ENCODE measurements at places on chromosomes 2 and 18.

DNA sequence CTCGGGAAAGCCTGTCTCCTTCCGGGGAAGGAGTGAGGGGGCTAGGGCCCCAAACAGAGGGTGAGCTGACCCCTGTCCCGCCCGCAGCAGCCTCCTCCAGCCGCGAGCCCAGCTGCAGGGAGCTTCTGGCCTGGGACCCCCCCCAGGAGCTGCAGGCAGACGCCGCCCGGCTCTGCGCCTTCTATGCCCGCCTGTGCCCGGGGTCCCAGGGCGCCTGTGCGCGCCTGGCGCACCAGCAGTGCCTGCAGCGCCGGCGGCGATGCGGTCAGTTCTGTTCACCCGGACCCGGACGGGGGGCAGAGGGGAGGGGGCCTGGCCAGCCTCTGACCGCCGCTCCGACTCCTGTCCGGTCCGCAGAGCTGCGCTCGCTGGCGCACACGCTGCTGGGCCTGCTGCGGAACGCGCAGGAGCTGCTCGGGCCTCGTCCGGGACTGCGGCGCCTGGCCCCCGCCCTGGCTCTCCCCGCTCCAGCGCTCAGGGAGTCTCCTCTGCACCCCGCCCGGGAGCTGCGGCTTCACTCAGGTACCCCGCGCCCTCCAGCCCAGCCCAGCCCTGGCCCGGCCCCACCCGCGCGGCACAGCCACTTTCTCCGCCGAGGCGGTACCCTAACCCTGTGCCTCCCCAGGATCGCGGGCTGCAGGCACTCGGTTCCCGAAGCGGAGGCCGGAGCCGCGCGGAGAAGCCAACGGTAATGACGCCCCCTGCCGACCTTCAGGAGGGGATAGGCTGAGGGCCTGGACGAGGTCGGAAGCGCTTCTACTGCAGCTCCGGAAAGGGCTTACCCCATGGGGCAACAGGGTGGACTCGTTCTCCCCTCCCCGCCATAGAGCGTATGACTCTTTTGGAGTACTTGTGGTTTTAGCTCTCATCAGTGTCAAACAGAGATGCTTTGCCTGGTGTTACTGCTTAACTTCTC lies 2.0 kb upstream of the CHRND start:
- no peak for DNase-seq

- no peak for DNase-seq
Measured at GRCh38 chr2:57372237-57372984, 674.2 kb upstream of the VRK2 start.

DNA sequence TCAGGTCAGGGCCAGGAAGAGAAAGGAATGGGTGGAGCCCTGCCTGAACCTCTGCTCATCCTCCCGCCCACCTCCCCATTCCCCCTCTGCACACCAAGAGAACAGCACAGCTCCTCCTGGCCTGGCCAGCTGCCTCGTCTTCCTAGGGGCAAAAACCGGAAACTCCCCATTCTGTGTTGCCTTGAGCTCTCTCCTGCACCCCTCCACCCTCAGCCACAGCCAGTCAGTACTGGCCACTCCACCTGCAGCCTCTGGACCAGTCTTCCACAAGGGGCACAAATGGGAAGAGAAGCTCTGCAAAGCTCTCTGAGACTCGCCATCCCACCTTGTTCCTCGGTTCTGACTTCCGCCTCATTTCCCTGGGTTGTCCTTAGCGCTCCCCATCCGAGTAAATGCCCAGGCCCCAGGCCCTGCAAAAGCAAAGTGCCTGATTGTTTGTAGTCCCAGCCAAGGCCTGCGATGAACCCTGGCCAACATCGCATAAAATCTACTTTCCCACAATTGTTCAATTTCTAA lies 39.3 kb upstream of the SLC35G4 start:
- DNase-seq: no peak

GRCh38 chr2:205267323-205267722 lies 415.0 kb upstream of the NRP2 start:
- DNase-seq: no peak

DNA sequence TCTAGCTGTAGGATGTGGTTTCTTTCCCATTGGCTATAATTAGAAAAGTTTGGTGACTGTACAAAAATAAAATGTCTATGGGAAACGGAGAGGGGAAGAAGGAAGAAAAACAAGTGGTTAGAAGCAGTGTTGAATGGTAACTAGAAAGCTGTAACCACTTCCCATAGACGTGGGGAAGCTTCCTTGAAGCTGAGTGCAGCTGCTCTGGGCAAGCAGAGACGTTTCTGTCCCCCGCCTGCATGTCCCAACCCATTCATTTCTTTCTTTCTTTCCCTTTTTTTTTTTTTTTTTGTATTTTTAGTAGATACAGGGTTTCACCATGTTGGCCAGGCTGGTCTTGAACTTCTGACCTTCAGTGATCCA lies 367.8 kb upstream of the HS6ST1 start:
- no peak for DNase-seq

DNA sequence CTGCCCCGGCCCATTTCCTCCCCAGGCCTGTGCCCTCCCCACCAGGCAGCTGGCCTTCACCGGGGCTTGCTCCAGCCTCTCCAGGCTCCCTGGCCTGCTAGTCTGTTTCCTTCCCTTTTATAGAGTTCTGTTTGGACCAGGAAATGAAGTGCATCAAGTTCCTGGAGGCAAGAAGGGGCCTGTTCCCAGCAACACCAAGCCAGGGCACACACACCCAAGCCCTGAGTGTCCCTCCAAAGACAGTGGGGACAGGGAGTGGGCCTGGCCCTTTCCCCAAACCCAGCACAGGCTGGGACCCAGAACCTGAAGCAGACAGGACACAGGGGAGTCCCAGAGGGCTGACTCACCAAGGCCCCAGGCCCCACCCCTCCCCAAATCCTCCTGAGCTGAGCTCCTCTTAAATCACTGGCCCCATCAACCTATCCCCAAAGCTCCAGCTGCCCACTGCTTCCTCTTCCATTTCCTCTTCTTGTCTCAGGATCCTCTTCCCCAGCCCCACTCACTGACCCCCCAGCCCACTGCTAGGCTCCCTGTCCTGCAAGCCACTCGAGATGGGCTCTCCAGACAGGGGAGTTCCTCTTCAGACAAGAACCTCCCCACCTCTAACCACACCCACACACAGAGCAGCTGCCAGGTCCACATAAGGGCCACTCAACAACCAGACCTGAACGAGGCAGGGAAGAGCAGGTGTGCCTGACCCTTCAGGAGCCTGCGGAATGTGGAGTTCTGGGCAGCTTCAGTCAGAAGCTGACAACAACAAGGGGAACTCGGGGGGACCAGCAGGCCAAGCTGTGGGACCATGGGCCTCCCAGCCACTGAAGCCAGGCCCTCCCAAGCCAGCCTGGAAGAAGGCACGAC lies 74.2 kb downstream of the TNS1 start:
- no peak for DNase-seq

GRCh38 chr2:24984912-24985311 lies 13.2 kb upstream of the DNAJC27 start:
- DNase-seq: no peak

GRCh38 chr2:26838121-26838906 lies 9.6 kb upstream of the DPYSL5 start:
- DNase-seq: no peak

DNA sequence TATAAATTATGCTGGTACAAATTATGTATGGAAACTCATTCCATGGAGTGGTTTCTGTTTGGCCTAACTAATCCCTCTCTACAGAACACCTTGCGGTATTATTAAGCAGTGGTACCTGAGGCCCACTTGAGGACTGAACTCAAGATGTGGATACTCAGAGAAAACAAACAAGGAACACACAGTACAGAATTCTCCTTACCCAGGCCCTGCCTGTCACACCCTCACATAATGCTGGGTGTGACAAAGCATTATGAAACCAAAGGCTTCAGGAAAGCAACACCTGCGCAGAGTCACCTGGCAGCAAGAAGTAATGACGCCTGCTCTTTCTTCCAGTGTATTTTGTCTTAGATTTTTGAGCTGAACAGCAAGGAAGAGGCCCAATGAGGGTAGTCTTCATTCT lies 264.7 kb downstream of the PAX3 start:
- no peak for DNase-seq

DNA sequence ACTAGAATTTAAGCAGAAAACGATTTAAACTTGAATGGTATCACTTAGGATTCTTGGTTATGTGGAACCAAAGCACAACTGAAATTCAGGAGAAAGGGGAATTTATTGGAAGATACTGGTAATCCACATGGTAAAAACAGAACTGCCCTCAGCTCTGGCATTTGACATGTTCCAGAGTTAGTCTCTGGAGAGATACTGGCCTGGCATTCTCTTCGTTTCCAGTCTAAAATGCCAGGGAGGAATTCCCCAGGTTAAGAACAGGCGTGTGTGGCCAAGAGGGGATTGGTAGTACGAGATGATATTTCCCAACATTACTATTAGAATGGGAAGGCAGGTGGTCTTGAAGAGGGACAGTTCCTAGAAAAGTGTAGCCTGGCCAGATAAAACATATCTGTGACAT lies 68.5 kb upstream of the TXNDC2 start:
- DNase-seq: no peak

GRCh38 chr18:77316008-77316407 lies 66.4 kb downstream of the GALR1 start:
- no peak for DNase-seq

DNA sequence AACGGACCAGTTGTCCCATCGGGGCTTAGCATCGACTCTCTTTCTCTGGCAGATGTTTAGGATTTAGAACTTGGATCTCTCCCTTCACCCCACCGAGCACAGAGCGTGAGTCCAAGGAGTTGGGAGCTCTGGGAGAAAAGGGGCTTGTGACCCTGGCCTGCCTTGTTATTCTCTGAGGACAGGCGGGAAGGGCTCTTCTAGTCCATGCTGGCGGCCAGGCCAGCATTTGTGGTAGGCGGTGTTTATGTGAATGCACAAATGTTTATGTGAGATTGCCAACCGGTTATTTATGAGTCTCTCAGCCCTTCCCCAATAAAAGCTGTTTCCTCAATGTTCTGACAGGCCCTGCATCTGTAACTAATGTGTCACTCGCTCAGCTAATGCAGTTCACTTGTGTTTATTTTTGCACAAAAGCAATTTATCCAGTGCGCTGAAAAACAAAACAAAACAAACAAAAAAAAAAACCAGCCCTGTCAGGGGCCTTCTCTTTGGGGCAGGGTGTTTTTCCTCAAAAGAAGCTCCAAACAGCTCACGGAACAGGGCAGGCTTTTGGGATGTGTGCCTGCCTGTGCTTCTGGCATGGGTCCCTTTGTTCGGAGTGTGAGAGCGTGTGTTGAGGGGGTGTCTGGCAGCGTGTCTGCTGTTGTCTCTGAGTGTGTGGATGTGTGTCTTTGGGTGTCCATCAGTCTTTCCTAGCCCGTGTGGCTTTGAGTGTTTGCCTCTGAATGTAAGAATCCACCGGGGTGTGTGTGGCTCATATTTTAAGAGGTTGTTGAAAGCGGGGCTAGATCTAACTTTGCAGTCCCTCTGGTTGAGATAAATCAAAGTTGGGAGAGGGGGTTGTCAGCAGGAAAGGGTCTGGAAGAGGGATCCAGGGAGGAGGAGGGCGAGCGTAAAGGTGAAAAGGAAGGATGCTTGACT lies 52.8 kb upstream of the HAAO start:
- no peak for DNase-seq

DNA sequence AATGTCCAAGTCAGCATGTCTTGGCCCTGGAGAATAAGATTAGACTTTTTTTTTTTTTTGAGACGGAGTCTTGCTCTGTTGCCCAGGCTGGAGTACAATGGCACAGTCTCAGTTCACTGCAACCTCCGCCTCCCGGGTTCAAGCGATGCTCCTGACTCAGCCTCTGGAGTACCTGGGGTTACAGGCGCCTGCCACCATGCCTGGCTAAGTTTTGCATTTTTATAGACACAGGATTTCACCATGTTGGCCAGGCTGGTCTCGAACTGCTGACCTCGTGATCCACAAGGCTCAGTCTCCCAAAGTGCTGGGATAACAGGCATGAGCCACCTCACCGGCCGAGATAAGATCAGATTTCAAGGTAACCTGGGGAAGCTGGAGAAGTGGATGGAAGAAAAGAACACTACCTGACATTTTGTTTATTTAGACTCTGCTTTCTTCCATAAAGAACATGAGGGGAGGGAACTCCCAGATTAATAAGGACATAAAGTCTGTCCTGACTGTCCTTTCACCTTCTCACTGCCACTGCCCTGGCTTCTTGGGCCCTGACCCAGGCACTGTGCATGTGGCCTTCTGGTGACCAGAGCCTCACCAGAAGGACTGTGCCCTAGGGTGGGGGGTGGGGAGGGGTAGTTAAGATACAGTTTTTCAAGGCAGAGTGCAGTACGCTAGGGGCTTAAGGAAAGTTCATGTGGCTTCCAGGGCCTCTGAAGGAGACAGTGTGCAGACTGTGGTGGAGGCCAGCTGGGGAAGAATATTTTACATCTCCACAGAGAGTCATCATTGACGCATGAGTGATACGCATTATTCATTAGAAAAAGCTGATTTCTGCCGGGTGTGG lies 4.8 kb upstream of the IMPA2 start:
- no peak for DNase-seq

GRCh38 chr18:79413025-79413424 lies 17.3 kb downstream of the NFATC1 start:
- DNase-seq: no peak

DNA sequence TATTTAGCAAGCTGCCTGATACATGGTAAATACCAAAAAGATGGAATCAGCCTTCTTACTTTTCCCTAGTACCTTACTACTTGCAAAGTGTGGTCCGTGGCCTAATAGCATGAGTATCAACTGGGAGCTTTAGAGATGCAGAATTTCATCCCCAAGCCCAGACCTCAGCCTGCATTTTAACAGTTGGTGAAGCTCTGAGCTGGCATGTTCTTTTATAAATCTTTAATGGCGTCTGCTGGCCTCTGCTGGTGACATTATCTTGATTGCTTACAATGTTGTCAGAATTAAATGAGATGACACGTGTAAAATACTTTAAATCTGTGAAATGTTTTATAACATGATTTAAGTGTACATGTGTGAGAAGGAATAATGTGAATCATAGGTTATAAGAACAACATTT lies 115.1 kb upstream of the NOSTRIN start:
- DNase-seq: no peak

DNA sequence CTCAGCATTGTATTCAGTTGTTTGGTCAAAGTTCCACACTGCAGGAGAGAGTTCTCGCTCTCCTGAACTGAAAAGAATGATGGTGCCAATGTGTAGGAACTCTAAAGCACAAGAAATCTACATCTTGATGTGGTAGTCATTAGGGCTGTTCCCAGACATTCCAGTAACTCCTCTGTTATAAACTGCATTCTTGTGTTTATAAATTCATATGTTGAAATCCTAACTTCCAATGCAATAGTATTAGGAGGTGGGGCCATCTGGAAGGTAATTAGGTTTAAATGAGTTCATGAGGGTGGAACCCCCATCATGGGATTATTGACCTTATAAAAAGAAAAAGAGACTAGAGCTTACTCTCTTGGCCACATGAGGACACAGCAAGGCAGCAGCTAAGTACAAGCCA lies 239.6 kb downstream of the CDH20 start:
- DNase-seq: no peak

- DNase-seq: no peak
Measured at GRCh38 chr18:38563396-38563980, 997.9 kb upstream of the CELF4 start.

- no peak for DNase-seq
Measured at GRCh38 chr2:1502891-1503304, 89.6 kb downstream of the TPO start.

GRCh38 chr2:105804266-105804665 lies 59.6 kb downstream of the NCK2 start:
- no peak for DNase-seq

All from stimulated activated CD8-positive, alpha-beta memory T cell treated with anti-CD3 and anti-CD28 coated beads, Interleukin-7, amount 100 ng/mL, for 1 hour (primary cell).